Stimulated activated CD4-positive, alpha-beta T cell treated with anti-CD3 and anti-CD28 coated beads, TNF-alpha, amount 100 ng/mL, for 4 hours (primary cell): ENCODE measurements at places on chromosomes 5 and 9.

- no peak for DNase-seq
Observed at GRCh38 chr5:2184026-2184366, 301.3 kb upstream of the IRX4 start.

DNA sequence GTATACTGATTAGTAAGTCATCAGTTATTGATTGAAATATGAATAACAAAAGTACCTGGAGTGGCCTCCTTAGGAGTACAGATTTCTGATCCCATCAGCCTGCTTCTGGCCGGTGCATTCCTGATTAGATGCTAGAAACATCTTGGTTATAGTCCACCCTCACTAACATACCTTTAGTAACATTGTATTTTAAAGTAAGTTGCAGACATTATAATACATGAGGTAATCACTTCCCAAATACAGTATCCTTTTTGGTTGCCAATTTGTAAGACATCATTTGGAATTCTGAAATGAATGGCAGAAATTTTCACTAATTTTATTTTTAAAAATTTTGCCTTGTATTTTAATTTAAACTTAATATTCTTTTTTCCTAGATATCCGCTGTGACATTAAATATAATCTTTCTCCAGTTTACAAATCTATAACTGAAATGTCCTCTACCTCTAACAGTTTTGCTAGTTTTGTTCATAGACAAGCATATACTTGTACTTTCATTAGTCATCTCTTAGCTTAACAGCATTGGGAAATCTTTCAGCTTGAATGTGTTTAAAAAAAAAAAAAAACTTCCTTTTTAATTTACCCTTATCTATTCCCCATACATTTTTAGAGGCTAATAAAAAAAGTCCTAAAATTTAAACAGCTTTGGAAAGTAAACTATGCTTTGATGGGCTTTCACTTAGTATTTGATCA is 178.9 kb downstream of the XRCC4 start:
- DNase-seq = no peak

DNA sequence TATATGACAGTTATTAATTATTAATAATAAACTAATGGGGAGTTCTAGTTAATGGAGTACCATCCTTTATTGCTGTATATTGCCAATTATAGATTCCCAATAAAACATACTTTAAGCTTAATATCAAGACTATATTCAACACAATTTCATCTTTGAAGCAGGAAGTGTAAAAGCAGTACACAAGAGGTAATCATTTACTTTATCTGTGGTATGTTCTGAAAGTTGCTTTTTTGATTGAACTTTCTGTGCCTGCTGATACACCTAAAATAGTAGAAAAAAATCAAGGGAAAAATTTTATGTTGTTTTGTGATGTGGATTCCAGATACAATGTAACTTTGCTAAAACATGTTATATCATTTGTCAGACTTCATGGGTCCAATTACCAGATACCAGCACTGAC is 58.0 kb downstream of the ACO1 start:
- no peak for DNase-seq

- no peak for DNase-seq
Observed at GRCh38 chr5:89097103-89097502, 214.1 kb upstream of the MEF2C start.

GRCh38 chr5:56670916-56671315 is 144.4 kb upstream of the MAP3K1 start:
- no peak for DNase-seq

DNA sequence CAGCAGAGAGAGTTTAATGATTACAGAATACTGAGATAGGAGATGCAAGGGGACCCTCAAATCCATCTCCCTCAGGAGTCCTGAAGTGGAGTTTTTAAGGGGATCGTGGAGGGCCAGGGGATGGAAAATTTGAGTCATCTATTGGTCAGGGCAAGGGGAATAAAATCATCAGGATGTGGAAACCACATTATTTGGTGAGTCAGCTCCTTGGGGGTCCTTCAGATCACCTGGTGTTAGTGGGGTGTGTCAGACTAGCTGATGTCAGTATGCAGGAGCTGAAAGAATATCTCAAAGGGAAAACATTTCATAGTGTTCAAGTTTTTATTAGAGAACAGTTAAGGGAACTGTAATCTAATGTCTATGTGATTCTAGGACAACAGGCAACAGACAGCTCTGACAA is 183.0 kb upstream of the FTMT start:
- no peak for DNase-seq

DNA sequence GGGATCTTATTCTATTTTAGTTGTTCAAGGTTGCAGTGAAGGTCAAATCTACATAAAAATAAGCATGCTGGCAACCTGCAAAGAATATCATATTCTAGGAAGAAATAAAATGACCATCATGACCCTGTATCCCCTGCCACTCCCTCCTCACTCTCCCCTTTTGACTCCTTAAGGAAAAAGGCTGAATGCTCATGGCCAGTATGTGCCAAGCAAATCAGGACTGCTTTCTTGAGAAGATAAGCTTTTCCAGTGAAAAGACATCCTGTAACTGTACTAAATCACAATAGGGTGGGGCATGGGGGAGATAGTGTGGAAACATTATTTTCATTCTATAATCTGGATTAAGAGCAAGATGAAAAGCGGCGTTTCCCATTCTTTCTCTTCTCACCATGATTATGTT is 100.6 kb upstream of the LIFR start:
- no peak for DNase-seq

- no peak for DNase-seq
Observed at GRCh38 chr9:127550751-127551150, 61.3 kb upstream of the STXBP1 start.

DNA sequence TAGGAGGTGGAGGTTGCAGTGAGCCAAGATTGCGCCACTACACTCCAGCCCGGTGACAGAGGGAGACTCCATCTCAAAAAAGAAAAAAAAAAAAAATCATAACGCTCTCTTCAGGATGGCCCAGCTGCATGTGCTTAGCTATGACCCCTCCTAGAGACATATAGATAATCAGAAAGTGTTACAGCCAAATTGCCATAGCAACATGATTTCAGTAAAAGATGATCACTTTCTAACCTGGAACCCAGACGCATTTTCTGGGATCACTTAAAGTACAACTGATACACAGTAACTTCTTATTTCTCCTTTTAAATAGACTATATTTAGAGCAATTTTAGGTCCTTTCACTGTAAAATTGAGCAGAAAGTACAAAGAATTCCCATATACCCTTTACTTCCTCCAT is 372.9 kb downstream of the CDH18 start:
- no peak for DNase-seq

DNA sequence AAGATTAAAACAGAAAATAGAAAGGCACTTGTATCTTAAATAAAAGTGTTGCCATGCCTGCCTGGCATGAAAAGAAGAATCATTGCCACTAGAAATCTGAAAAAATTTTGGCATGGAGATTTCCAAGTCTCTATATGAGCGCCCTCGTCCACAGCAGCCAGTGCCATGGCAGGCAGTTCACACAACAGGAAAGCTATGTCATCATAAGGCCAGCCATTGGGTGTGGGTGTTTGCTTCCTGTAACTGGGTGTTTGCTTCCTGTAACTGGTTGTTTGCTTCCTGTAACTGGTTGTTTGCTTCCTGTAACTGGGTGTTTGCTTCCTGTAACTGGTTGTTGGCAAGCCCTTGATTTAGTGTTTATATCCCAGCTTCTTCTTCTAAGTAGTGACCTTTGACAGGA is 446.7 kb downstream of the IRX1 start:
- DNase-seq = no peak

DNA sequence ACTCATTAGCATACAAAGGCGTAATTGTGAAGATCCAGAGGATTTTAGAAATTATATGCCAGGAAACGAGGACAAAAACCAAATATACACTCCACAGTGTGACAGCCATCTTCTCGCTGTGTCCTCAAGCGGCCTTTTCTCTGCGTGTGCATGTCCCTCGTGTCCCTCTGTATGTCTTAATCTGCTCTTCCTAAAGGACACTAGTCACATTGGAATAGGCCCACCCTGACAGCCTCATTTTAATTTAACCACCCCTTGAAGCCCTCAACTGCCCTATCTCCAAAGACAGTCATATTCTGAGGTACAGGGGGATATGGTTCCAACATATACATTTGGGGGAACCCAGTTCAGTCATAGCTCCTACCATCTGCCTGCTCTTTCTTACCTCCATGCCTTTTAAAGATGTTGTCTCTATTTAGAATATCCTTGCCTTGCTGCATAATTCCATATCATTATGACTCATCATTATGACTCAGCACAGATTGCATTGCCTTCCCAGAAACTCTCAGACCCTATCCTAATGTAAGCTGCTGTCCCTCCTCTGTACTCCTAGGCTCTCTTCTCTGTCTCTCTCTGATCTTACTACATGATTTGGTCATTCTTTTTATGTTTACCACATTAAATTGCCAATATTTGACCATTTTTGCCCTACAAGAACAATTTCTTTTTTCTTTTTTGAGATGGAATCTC is 210.9 kb downstream of the AOPEP start:
- DNase-seq = no peak

- DNase-seq = no peak
Observed at GRCh38 chr9:107539427-107540163, 50.0 kb upstream of the KLF4 start.
